ENCODE measurements at places on chromosomes 7 and 10.

GRCh38 chr10:104028146-104028545 lies 57.5 kb downstream of the COL17A1 start:
- DNase-seq: peak; percentile 48

GRCh38 chr10:30456266-30456665 lies 22.3 kb downstream of the MAP3K8 start:
- DNase-seq: no peak

- peak; percentile 83 for DNase-seq
These were observed 40.9 kb downstream of the NSUN6 start for GRCh38 chr10:18610517-18610916.

- no peak for DNase-seq
These were observed 34.8 kb downstream of the MDFIC start for GRCh38 chr7:114956702-114957101.

- DNase-seq: no peak
These were observed 137.3 kb downstream of the ELMO1 start for GRCh38 chr7:37311355-37311754.

- DNase-seq: no peak
These were observed 71.8 kb upstream of the PPIF start for GRCh38 chr10:79275431-79275851.

- no peak for DNase-seq
These were observed 49.7 kb downstream of the RABGEF1 start for GRCh38 chr7:66790196-66790595.

- no peak for DNase-seq
These were observed 54.5 kb upstream of the TOMM7 start for GRCh38 chr7:22876986-22877729.

DNA sequence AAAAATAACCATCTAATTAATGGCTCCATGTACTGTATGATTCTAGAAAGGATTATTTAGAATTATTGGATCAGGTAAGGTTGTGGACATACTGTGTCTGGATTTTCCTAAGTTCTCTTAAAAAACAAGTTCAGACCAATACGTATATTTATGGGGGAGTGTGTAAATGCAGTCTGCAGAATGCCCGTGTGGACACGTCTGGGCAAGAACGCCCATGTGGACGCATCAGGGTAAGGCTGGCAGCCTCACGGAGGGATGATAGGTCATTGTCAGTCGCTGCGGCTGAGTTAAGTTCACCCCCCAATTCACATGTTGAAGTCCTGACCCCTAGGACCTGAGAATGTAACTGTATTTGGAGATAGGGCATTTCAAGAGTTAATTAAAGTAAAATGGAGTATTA lies 160.0 kb upstream of the SHH start:
- no peak for DNase-seq

DNA sequence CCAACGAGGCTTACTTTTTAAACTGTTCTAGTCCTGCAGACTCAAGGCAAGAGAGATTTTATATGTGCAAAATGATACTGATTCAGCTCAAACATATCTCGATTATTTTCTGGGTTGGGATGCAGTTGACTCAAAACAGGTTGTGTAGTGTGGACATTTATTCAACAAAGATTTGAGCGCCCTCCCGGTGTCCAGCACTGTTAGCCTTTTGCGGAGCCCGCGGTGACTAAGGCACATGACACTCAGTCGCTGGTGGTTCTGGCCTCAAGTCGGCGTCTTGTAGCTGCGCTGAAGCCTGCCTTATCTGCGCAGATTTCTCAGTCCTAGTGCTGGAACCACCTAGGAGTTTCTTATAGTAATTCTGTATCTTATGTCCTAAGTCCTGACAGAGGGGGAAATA lies 938 bp upstream of the CADPS2 start:
- peak; percentile 75 for DNase-seq

DNA sequence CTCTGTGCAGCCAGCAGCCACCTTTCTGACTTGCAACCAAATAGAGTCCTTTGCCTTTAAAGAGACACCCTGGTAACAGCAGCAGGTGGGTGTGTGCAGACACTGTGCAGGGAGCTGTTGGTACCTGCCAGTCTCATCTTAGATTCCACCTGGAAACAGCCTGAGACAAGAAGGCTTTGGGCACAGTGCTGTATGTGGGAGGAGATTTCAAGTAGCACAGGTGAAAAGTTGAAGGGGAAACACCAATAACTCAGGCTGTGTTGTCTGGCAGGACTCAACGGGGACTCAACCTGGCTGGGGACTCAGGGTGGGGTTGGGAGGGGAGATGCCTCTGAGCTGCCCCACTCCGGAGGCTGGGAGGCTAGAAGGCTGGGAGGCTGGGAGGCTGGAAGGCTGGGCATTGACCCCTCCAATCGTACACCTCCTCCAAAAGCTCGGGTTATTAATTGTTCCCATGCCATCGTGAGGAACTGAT lies 6.7 kb downstream of the CPXM2 start:
- no peak for DNase-seq

GRCh38 chr7:53397911-53398310 lies 362.5 kb downstream of the POM121L12 start:
- no peak for DNase-seq

DNA sequence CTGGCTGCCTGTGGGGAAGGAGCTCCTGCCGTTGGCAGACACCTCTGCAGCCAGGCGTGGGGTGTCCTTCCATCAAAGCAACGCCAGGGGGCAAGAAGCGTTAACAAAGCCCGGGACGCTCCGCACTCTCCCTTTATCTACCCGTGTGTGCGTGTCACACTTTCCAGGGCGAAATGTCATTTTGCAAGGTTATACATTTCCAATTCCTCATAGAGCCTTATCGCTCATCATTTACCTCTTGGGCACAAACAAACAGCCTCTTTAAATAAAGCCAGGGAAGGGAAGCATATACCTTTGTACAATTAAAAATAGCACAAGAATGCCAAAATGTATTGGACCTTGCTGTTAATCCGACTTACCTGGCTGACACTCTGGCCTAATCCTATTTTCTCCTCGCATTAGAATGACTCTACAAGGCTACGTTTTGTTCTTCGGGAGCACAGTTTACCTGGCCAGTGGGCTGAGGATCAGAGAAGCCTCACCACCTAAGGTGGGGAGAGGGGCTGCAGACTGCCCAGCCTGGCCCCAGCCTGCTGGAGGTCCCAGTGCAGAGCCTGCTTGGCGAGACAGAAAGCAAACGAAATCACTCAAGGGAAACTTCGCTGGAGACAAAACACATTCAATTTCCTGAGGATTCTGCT lies 77.6 kb upstream of the EN2 start:
- peak; percentile 75 for DNase-seq

- DNase-seq: no peak
These were observed 6.6 kb downstream of the LEP start for GRCh38 chr7:128247640-128248194.

- DNase-seq: no peak
These were observed 110.1 kb downstream of the INHBA start for GRCh38 chr7:41592794-41593193.

DNA sequence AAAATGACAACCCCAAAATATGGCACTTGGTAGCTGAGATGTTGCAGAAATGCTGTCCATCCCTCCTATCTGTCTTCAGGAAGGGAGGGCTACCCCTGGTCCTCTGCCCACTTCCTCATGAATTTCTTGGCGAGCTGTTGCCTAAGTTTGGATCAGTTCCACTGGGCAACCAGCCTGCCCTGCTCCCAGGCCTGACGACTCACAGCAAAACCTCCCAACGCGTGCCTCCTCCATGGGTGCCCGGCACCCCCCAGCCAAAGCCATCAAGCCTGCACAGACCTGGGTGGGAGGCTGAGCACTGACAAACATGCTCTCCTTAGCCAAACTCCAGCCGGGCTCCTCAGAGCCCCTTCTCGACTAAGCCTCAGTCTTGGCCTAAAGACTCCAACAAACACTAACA lies 8.9 kb downstream of the VSTM4 start:
- no peak for DNase-seq

GRCh38 chr10:4684434-4684833 lies 141.6 kb upstream of the AKR1E2 start:
- no peak for DNase-seq

DNA sequence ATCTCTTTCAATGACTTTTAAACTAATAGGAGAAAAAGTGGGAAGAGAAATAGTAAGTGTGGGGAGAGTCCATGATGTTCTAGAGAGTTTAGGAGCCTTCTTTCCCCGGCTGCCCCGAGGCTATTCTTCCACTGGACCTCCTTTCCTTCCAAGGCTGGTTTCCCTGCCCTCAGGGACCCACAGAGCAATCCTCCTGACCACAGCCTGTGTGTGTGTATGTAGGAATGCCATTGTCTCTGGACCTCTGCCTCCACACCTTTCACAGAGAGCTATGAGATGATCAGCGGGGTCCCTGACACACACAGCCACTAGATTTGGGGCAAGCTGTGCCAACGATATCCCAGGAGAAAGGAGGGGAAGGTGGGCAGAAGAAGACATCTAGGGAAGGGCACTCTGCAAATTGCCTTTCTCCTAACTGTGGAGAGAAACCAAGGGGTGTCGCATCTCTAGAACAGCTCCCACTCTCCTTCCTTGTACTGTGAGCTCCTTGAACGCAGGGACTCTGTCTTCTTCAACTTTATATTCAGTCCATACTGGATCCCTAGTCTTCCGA lies 13.3 kb upstream of the CHCHD3 start:
- no peak for DNase-seq

Data from small intestine (tissue), 16 donors.